Cardiac muscle cell (in vitro differentiated cells and primary cell): ENCODE measurements at places on chromosomes 1 and 21.
A peak's percentile ranks its signal among the peaks of the same experiment; 100 is the strongest.

DNA sequence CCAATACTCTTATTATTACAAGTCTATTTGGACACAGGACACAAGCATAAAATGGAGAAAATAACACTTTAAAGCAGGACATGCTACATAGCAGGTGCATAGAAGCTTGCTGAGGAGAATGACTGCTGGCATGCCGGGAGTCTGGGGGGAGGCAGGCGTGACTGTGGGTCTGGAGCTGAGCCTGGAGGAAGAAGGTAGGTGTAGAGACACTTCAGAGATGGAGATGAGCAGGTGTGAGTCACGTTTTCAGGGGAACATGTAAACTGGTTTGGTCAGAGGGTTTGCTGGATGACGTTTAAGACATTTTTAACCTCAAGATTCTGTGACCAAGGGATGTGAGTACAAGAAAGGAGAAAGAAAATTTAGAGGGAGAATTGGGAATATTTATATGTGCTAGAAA, 24.5 kb downstream of the OSCP1 start:
- no peak for DNase-seq

DNA sequence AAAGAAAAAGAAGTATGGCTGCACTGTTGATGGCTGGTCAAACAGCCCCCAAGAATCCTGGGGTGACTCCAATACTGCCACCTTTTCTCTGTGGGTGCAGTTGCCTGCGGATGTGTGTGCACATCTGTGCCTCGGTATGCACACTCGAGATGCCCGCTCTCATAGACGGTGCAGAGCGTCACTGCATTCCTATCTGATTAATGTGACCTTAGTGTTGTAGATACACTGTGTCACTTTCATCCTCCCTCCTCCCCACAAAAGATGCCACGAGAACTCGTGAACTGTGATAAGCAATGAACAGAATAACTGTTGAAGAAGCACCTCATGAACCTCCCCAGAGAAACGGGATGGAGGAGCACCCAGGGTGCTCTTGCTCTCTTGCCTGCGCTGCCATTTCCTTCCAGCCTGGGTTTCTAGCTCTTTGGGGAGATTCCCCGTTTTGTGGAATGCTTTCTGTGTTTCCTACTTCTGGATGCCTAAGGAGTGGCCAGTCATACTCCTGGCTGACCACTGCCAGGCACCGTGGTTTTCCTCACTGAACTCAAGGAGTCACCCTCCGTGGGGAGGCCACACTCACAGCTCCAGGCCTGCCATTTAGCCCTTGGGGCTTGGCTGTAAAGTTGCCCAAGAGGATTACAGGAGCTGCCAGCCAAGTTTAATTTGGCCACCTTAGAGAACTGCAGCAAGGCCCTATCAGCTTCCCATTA, 32.0 kb downstream of the NTPCR start:
- DNase-seq, result peak; percentile 44

DNA sequence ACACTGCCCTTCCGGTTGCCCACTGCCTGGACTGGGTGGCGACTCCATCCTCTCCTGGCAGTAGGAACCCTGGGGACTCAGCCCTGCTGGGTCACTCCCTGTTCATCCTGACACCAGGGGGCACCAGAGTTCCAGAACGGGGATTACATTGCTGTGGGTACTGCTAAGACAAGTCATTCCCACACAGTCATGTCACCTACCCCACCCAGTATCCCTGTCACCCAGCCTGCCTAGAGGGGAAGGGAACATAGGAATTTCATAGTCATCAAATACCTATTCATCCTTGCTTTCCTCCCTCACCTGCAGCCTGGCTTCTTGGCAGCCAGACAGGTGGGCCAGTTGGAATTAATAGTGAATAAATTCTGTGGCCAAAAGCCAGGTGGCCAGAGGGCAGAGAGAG, 9.8 kb upstream of the SFN start:
- DNase-seq, result peak; percentile 81

DNA sequence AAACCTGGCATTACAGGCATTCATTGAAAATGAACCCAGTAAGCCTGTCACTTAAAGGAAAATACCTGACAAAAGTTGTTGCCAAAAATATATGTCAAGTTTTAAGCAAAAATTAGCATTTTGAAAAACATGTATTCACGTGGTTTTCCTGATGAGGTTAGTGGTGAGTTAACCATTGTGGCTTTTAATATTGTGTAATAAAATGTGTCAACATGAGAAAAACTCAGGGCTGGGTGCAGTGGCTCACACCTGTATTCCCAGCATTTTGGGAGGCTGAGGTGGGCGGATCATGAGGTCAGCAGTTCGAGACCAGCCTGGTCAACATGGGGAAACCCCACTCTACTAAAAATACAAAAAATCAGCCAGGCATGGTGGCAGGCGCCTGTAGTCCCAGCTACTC, 731.4 kb downstream of the KCNT2 start:
- DNase-seq, result no peak

- no peak for DNase-seq
Observed at GRCh38 chr1:117318426-117318825, 48.8 kb upstream of the MAN1A2 start.

GRCh38 chr1:232432313-232432712, 197.6 kb downstream of the SIPA1L2 start:
- DNase-seq, result peak; percentile 43

DNA sequence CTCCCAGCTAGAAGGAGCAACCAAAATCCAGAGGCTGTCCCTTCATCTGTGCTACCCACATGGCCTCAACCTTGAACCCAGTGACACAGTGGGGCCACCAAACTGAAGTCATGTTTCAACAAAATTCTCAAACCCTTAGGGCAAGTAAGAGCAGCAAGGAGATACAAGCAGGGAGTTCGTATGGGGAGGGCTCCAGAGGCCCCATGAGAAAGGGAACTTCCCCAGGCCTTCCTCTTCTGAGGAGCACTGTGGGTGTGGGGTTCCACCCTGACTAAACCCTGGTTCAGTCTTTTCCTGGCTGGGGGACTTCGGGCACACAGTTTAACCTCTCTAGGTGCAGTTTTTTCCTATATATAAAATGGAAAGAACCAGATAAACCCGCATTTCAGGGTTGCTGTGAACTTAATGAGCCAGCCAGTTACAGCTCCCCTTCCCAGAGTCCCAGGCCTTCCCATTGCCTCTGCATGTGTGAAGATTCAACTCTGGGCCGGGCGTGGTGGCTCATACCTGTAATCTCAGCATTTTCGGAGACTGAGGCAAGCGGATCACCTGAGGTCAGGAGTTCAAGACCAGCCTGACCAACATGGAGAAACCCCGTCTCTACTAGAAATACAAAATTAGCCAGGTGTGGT, 8.0 kb upstream of the THEMIS2 start:
- DNase-seq, result no peak
